ENCODE measurements at places on chromosomes 4 and X. TPM values are rescaled to one million over a fixed set of nuclear protein-coding genes. Genes with fewer than 3 reads are reported as not detected.

The MAGEC1 gene
- total RNA-seq, result 0.02 TPM

The CNKSR2 gene
- total RNA-seq, result 3.1 TPM

The LRPAP1 gene
- 139 TPM for total RNA-seq

The FREM3 gene
- total RNA-seq, result not detected

The HMX1 gene
- total RNA-seq, result 0.16 TPM

The MSX1 gene
- total RNA-seq, result 10.1 TPM

The C4orf36 gene
- 2.5 TPM for total RNA-seq

The MID1 gene
- total RNA-seq, result 51.9 TPM

The SOD3 gene
- not detected for total RNA-seq

The GAGE12F gene
- not detected for total RNA-seq

The GAGE12H gene
- not detected for total RNA-seq

The RTL3 gene
- total RNA-seq, result 0.05 TPM

The AWAT2 gene
- total RNA-seq, result not detected

The BGN gene
- total RNA-seq, result not detected

The RRH gene
- not detected for total RNA-seq
